ENCODE measurements at places on chromosomes 1 and 21. TPM values are rescaled to one million over a fixed set of nuclear protein-coding genes. Genes with fewer than 3 reads are reported as not detected.

KDF1 gene
- total RNA-seq = 7.4 TPM

GRCh38 chr1:200448034-200448762, 38.4 kb upstream of the ZNF281 start:
- DNase-seq = no peak

DNA sequence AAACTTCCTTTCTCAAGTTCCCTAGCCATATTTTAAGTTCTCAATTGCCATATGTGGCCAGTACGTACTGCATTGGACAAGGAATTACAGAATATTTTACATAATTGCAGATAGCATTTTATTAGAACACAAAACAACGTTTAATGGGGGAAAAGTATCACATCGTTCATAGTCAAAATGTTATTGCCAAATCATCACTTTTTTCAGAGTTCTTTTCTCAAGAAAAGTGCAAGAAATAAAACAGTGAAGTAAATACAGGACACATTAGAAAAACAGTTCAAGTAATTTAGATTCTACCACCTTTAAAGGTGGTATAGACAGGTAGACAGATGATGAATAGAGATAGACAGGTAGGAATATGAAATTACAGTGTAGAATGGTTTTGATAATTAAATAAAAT, 479.1 kb upstream of the NCAM2 start:
- no peak for DNase-seq

LBR gene
- total RNA-seq = 41.5 TPM

GRCh38 chr1:61268546-61269240, 186.3 kb downstream of the NFIA start:
- no peak for DNase-seq

DNA sequence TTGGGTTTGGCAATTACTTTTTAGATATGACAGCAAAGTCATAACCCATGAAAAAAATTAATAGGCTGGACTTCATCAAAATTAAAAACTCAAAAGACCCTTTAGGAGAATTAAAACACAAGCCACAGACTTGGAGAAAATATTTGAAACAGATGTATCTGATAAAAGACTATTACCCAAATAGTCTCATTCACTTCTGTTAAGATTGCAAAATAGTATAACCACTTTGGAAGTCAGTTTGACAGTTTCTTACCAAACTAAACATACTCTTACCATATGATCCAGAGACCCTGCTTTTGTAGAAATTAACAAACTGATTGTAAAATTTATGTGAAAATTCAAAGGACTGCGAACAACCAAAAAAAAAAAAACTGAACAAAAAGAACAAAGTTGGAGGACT, 32.5 kb upstream of the SLC44A3 start:
- DNase-seq = no peak

RAB25 gene
- 52.1 TPM for total RNA-seq

DNA sequence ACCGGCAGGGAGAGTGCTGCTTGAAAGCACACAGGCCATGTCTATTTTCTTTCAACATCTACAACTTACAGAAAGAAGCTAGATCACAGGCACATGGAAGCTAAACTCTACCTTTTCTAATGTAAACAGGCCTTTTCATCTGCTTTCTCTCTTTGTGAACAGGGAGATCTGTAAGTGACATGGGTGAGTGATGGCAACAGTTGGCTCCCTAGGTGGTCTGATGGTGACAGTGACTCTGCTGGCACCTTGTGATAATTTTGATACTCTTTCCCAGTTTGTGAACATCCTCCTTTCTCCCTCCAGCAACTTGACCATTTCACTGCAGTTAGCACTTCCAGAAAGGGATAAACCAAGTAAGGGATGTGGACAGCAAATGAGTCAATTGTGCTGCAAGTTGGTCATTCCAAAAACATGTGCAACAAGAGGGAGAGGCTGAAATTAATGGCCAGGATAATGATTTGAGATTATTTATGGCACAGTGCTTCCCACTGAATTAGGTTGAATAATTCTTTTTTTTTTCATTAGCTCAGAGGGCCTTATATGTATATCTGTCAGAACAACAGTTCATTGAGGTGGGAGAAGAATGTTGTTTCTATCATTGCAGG, 89.5 kb downstream of the XCL2 start:
- DNase-seq = no peak

GRCh38 chr1:7558041-7558461, 213.0 kb upstream of the VAMP3 start:
- no peak for DNase-seq

GRCh38 chr1:152646656-152647055, 16.5 kb upstream of the LCE2D start:
- no peak for DNase-seq

DNA sequence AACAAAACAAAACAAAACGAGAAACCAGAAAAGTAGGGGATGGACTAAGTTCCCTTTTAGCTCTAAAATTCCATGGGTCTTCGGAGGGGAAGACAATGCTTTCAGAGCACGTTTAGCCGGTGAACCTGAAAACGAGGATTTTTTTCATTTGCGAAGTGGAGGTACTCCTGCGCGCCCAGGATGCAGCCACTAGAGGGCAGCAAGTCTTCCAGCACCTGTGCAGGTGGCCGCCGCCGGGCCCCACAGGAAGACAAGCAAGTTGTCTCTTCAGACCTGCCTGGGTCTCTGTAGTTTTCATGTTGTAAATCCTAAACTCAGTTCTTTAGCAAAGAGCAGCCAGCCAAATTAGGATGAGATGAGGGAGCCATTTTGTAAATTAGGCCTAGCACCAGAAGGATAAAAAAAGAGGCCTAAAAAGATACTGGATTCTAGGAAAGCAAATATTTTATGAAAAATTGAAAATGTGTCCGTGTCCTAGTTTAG, 17.7 kb upstream of the SNX27 start:
- no peak for DNase-seq

DNA sequence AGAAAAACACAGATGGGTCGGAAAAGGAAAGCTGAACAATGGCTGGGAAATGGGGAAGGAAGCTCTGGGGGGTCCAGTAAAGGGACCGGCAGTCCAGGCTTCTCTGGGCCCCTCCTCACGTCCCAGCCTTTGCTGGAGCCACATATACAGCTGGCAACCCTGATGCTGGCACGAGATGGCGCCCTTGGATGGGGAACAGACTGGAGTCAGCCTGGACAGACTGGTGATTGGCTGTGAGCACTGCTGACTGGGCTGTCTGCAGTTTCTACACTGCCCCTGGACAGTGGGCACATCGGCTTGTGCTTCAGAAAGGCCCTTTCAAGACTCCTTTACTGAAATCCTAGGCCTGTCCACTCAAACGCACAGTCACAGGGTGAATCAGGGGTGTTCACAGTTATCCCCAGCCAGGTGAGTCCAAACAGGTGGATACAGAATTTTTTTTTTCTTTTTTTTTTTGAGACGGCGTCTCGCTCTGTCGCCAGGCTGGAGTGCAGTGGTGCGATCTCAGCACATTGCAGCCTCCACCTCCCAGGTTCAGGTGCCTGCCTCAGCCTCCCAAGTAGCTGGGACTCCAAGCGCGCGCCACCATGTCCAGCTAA, 31.1 kb upstream of the ZBTB40 start:
- peak; percentile 62 for DNase-seq

DNA sequence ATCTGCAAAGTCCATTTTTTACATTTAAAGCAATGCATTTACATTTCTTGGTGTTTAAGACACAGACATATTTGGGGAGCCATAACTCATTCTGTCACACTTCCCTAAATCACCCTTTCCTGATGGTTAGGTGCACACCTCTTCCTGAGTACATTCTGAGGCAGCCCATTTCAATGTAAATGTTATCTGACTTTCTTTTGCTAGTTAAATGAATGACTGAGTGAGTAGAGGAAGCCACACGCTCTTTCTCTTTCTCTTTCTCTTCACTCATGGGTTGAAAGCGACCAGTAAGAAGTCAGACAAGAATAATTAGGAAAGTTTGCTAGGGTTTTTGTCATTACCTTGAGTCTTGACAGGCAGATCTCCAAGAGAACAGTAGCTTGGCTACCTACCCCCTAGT, 143.1 kb downstream of the S1PR1 start:
- no peak for DNase-seq

CSF3R gene
- 8.8 TPM for total RNA-seq

- no peak for DNase-seq
Observed at GRCh38 chr1:157021688-157022087, 23.9 kb downstream of the ARHGEF11 start.

LHX8 gene
- total RNA-seq = not detected

GRCh38 chr1:220425852-220426251, 102.1 kb upstream of the MARK1 start:
- DNase-seq = no peak

DNA sequence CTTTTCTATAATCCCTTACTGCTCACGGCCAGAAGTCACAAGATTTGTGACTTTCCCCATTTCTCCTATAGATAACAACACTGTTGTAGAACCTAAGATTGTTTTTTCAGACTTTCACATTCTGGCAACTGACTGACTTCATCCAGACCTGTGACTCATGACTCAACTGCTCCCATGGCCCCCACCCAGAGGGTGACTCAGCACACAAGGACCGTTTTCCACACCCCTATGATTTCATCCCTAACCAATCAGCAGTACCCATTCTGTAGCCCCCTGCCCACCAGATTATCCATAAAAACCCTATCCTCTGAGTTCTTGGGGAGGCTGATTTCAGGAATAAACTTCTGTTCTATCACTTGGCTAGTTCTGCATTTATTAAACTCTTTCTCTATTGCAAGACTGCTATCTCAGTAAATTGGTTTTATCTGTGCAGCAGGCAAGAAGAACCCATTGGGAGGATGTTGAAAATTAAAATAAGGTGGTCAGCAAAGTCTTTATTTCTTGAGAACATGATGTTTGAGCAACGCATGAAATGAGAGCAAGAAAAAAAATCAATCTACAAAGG, 79.7 kb downstream of the NGF start:
- DNase-seq = no peak

CATSPER4 gene
- total RNA-seq = not detected

GRCh38 chr1:6448749-6449631, 17.0 kb downstream of the TNFRSF25 start:
- DNase-seq = no peak

PLD5 gene
- total RNA-seq = 1.5 TPM

DNA sequence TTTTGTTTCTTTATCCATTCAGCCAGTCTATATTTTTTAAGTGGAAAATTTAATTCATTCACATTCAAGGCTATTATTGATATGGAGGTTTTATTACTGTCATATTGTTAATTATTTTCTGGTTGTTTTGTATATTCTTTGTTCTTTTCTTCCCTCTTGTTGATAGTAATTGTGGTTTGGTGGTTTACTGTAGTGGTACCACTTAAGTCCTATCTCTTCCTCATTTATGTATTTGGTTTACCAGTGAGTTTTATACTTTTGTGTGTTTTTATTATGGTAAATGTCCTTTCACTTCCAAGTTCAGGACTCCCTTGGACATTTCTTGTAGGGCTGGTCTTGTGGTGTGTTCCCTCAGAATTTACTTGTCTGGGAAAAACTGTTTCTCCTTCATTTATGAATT, 28.1 kb upstream of the PM20D1 start:
- no peak for DNase-seq

MED8 gene
- total RNA-seq = 33.6 TPM

OR2T4 gene
- total RNA-seq = not detected

LRRC42 gene
- total RNA-seq = 31.7 TPM

IFI16 gene
- total RNA-seq = 101 TPM

DNA sequence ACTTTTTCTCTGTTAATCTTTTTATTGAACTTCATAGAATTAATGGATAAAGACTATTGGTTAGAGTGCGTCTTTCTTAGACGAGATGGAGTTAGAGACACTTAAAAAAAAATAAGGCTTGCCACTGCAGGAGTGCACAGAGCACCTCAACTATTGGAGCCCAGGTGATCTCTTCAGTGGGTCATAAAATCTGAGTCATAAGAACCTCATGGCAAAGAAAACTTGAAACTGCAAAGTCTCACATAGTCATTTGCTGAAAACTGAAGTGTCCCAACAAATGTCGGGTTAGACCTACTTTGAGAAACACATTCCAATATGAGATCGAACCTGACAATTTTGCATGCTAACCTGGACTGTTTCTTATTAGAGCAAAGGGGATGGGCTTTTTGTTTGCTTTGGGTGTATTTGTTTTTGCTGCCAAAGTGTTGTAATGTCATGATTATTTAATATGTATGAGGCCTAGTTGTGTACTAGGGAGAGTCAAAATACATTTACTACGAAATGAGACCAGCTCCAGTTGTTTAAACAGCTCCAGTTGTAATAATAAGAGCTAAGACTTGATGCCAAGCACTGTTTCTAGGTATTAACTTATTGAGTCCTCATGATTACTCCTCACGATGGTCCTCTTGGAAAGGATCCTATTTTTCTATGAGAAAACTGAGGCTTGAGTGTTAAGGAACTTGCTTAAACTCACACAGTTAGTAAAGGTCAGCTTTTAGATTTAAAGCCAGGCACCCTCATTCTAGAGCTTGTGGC, 65.1 kb downstream of the DDR2 start:
- DNase-seq = no peak

KCNJ9 gene
- not detected for total RNA-seq

All from vagina (tissue), 2 donors.